Mucosa of gallbladder (tissue), 1 donor: ENCODE measurements at places on chromosomes 3 and 15. TPM values are rescaled to one million over a fixed set of nuclear protein-coding genes. Genes with fewer than 3 reads are reported as not detected.

DNA sequence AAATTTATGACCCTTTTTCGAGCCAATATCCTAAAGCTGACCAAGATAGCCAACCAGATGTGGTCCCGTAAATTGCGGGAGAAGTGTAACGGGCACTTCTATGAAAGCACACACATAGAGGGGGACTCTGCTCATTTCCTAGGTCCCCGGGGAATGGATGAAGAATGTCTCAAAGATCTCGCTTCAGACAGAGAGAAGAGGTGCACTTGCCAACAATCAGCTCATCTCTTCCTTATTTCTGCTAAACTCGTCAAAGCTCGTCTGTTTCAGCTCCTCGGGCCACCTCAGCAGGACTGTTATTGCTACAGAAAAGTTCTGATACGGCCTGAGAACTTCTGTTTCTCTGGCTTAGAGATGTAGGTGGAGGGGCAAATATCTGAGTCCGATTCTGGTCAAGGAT lies 71.8 kb downstream of the TM2D3 start:
- DNase-seq, result no peak

- DNase-seq, result no peak
Measured at GRCh38 chr3:136950623-136951022, 7.2 kb upstream of the IL20RB start.

DNA sequence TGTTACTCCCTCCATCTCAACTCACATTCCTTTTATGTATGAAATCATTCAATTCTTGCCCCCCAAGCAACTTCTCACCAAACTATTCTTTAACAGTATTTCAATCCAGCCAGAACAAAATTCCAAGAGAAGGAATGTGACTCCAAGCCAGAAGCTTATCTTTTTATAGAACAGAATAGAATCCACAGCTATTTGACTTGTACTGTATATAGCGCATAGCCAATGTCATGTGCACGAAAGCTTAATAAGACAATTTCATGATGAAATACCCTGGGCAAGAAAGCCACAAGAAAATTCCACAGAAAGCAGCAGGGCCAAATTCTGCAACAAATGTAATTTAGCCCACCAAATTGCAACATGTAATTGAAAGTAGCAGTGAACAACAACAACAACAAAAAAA lies 127.6 kb upstream of the UBE2E2 start:
- DNase-seq, result no peak

GRCh38 chr3:78455712-78456433 lies 1311.9 kb downstream of the ROBO1 start:
- no peak for DNase-seq

GRCh38 chr15:39066677-39067076 lies 502.1 kb upstream of the RASGRP1 start:
- DNase-seq, result no peak

DNA sequence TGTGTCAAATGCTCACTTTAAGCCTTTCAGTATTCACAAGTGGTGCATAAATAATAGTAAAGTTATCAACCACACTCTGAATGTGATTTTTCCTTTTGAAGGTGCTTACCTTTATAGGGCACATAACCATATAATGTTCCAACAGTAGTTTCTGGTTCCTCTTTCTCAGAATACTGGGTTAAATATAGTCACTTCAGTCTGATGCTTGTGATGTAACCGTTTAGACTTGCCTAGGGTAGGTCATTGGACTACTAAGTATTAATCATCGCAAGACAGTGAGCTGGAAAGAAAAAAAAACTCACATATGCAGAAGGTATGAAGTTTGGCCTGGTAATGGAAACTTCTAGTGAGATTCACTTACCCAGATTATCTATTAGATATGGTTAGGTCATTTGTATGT lies 1.9 kb downstream of the KBTBD8 start:
- DNase-seq, result no peak

- DNase-seq, result peak; percentile 46
Measured at GRCh38 chr3:46538803-46539442, 27.2 kb downstream of the LRRC2 start.

GRCh38 chr15:26883466-26883865 lies 16.6 kb downstream of the GABRA5 start:
- DNase-seq, result no peak

DNA sequence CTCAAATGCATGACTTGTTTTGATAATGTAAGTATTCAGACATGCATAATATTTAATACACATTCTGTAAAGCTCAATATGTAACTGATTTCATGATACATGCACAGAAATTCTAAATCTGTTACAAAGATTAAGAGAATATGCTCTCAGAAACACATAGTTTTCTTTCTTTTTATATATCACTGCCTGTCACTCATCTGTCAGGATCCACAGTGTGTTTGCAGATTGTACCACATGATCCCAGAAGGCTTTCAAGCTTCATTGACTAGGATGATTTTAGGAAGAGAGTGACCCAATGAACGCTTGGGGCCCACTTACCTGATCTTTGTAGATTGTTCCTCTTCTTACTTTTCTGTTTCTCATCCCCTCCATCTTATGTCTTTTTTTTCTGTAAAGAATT lies 261.9 kb downstream of the CACNA2D3 start:
- DNase-seq, result no peak

- DNase-seq, result no peak
Measured at GRCh38 chr15:55197362-55197705, 593 bp upstream of the RSL24D1 start.

GRCh38 chr3:28317438-28318022 lies 31.0 kb upstream of the ZCWPW2 start:
- DNase-seq, result peak; percentile 19

GRCh38 chr15:38127306-38127771 lies 125.3 kb upstream of the SPRED1 start:
- no peak for DNase-seq

DNA sequence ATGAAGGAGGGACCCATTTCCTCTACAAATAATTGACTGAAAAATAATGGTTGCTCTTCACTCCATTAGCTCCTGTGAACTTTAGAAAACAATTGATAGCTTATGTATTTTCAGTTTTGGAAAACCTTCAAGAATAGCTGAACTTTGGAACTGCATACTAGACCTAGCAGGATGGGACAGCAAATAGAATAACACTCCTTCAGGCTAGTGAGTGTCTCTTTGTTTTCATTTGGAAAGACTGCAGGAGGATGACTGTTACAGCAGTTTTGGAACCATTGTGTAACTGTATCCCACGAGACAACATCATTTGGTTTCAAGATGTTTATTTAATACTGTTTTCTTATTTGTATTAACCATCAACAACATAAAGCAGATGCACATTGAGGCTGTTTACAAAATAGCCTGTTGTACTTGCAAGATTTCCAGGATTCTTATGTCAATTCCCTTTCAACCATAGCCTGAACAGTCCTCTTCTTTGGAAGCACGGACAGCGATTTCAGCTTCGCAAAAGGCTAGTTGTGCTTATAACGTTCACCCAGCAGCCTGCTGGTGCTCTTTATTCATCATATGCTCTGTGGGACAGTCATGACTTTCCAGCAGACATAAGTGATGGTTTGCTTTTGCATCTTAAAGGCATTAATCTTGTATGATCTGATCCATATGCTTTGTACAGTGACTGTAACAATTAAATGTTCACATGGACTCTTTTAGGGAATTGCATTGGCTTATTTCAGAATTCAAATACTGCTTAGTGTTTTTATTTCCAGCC lies 335.5 kb downstream of the IL5RA start:
- no peak for DNase-seq

DNA sequence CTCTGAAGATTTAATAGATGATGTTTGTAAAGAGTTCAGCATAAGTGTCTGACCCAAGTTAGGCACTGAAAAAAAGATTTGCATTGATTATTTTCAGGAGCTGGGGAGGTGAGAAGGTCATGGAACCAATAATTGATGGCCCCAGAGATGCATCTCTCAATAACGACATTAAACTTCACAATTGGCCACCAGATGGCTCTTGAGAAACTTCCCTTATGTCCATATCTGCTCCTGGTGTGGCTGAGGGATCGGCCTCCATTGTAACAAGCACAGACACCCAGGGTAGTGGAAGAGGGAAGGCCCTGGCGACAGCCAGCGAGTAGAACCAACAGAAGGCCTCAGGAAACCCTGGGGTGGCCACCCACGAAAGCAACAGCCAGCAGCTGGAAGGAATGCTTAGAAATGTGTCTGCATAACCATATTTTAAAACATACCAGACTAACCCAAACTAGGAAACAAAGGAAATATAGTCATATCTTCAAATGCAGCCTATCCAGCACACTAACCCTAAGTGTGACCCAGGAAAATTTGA lies 536.7 kb downstream of the SOX2 start:
- DNase-seq, result no peak

GRCh38 chr3:190903156-190903555 lies 40.7 kb upstream of the GMNC start:
- no peak for DNase-seq

DNA sequence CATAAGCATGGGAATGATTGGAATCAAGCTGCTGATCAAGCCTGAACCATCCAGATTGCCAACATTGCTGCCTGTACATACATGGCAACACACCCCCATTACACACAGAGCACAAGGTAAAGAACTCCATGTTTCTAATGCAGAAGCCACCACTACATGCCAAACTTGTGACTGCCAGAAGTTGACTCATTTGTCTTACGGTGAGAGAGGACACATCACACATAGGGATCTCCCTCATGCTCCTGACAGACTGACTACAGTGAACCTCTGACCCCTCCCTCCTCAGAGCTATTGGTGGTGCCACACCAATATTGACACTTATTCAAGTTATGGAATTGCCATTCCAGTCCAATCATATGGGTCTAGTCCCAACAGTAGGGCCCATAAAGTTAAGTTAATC lies 42.3 kb downstream of the EFHB start:
- DNase-seq, result no peak

- no peak for DNase-seq
Measured at GRCh38 chr15:73374604-73375003, 5.8 kb upstream of the HCN4 start.

GRCh38 chr3:184052767-184053166 lies at the start of gene HTR3C:
Gene HTR3C, plus strand, starts transcription at chr3:184053047. Its CDS starts 34 bp downstream, at chr3:184053081.
- no peak for DNase-seq

DNA sequence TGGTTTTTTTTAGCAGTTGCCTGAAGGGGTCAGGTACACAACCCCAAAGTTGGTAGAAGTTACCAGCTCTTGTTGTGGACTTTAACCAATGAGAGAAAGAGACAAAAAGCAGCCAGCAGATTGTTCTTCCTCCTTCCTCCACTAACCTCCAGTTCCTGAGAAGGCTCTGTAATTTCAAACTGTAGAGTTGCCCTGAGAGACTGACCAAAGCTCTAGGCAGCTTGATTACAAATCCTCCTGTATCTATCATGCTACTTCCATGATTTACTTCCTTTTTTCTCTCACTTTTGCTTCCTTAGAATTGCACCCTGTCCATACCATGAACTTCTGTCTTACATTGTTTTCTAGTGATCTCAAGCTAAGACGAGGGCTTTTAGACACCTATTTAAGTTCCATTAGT lies 29.2 kb downstream of the NSUN3 start:
- no peak for DNase-seq

- no peak for DNase-seq
Measured at GRCh38 chr3:14286887-14287500, 108.4 kb downstream of the LSM3 start.

DNA sequence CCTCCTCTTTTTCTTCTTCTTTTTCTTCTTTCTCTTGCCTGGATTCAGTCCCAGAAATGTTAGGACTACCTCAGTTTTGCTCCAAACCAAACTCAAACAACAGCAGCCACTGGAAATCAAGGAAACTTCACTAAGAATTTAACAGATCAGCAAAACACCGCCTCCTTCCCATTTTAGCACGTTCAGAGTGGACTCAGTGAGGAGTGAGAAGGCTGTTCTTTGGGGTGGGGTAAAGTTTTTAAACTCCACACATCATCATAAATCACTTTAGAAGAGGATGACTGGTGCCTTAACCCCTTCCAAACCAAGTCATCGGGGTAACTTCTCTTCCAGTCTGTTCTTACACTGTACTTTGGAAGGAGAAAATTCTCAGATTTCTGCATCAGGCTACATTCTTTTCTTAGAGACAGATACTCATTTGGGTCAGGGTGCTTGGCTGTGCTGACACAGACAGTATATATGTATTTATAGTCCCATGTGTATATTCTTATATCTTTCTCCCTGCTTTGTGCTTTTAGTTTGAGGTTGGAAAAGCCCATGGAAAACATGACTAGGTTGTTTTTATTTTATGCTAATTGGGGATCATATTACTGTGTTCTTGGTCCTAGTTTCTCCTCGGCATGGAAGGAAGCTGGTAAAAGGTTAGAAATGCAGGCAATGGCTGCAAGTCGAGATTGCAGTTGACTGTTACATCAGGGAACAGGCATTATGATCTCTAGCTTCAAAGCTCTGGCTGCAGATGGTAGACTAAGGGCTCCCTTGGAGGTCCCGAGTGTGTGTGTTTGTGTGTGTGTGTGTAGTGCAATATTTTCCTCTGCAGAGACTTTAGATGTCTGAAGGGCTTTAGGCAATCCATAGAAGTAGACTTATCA lies at the start of gene CCDC80:
Gene CCDC80 (minus strand): TSS at position 214 of the 872 bp plus-strand sequence. CDS start 1,238 bp downstream, outside the sequence.
- DNase-seq, result no peak

Gene DHFR2
- 8.5 TPM for total RNA-seq

Gene ARHGAP11A
- total RNA-seq, result 4.1 TPM

Gene RFX7
- 15.9 TPM for total RNA-seq

Gene BFSP2
- not detected for total RNA-seq

Gene AGTR1
- total RNA-seq, result 1.9 TPM

Gene ARL14
- 18.5 TPM for total RNA-seq
